Neural progenitor cell (in vitro differentiated cells): ENCODE measurements at places on chromosomes 3 and 15. TPM values are rescaled to one million over a fixed set of nuclear protein-coding genes. Genes with fewer than 3 reads are reported as not detected.

The LRRC31 gene
- total RNA-seq, result not detected in 2 replicates

The THPO gene
- 0.31 and 2.3 TPM in 2 replicates for total RNA-seq

The CASR gene
- total RNA-seq, result not detected in 2 replicates

The RASL12 gene
- 5.8 and 7.7 TPM in 2 replicates for total RNA-seq

The ZPLD1 gene
- total RNA-seq, result 0.28 and 0.31 TPM in 2 replicates

The LIPC gene
- total RNA-seq, result not detected in 2 replicates

The EOGT gene
- total RNA-seq, result 0.96 and 2.5 TPM in 2 replicates

The PPP1R14D gene
- not detected in 2 replicates for total RNA-seq

The ACTC1 gene
- 3.8 and 3.9 TPM in 2 replicates for total RNA-seq

The PGBD4 gene
- total RNA-seq, result 0.93 and 1.7 TPM in 2 replicates

The EIF2B5 gene
- 36.4 and 69.1 TPM in 2 replicates for total RNA-seq

The ZBTB20 gene
- 1.9 and 3.2 TPM in 2 replicates for total RNA-seq

The NDN gene
- 70.9 and 89.2 TPM in 2 replicates for total RNA-seq

The PTX3 gene
- 9.0 and 9.1 TPM in 2 replicates for total RNA-seq

The TRH gene
- total RNA-seq, result 0.19 TPM in 1 of 2 replicates, not detected in the other

The SNX4 gene
- total RNA-seq, result 51.9 and 65.4 TPM in 2 replicates

The CADM2 gene
- total RNA-seq, result 6.8 and 13.3 TPM in 2 replicates

The FBXO40 gene
- total RNA-seq, result not detected in 2 replicates

The SLC24A5 gene
- total RNA-seq, result 0.65 TPM in 1 of 2 replicates, not detected in the other

The FEZF2 gene
- 7.6 and 9.1 TPM in 2 replicates for total RNA-seq

The SCAMP5 gene
- 16.4 and 24.9 TPM in 2 replicates for total RNA-seq

The NOX5 gene
- total RNA-seq, result not detected in 2 replicates

GRCh38 chr15:72671525-72671924 is 14.5 kb downstream of the HIGD2B start:
- no peak for DNase-seq

DNA sequence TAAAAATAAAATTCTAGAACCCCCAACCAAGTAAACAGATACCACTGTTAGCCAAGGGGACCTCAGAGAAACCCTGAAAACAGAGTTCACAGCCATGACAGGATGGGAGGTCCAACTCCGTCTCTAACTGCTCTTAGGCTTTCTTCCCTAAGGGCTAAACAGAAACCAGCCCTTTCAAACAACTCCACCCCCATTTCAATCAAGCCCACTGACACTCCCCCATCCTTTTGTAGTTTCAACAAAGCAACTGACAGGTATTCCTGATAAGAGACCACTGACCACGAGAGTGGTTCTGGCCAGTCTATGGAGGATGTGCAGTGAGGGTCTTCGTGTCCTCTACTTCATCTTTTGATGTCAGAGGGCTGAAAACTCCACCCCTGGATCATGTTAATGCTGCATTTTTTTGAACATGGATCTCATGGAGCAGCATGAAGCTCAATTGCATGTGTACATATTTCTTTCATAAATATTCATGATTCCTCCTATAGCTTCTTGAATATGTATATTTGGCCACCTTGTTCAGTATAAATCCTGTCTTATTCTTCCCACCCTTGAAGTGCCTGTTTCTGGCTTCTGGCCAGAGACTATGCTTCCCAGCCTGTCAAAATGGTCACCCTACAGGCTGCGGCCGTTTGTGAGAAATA is 222.6 kb downstream of the OSBPL10 start:
- DNase-seq, result no peak

- no peak for DNase-seq
These were observed 27.5 kb upstream of the SH3BP5 start for GRCh38 chr3:15359677-15360397.

GRCh38 chr3:46138581-46138980 is 69.5 kb downstream of the CCR1 start:
- DNase-seq, result no peak

DNA sequence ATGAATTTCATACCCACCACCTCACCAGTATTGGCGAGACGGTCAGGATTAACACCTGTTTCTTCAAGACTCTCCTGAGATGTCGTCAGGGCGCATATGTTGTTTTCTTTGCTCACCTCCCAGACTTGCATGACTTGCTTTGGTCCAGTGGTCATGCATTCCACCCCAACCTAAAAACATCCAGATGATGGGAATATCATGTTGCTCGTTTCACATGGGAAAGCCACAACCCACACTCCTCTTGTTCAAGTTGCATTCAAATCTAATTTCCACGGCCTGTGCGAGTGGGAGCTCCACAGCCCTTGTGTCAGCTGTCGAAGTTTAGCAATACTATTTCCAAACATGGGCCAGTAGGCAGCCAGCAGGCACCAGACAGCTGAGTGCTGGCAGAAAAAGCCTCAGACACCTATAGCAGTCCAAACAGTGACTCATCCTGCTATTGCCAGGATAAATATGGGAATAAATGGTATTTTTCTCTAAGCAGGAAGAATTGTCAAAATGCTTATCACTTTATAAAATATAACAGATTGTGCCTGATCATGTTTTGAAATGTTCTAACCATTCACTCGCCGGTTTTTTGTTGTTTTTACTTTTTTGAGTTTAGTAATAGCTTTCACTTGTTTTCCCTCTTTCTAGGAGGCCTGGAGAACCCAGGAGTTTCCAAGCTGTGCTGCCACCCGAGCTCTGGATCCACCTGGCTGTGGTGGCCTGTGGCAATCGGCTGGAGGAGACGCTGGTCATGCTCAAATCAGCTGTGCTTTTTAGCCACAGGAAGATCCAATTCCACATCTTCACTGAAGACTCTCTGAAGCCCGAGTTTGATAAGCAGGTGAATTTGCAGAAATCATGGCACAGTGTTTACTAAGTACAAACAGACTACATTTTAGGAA is 20.1 kb downstream of the GXYLT2 start:
- DNase-seq, result no peak

DNA sequence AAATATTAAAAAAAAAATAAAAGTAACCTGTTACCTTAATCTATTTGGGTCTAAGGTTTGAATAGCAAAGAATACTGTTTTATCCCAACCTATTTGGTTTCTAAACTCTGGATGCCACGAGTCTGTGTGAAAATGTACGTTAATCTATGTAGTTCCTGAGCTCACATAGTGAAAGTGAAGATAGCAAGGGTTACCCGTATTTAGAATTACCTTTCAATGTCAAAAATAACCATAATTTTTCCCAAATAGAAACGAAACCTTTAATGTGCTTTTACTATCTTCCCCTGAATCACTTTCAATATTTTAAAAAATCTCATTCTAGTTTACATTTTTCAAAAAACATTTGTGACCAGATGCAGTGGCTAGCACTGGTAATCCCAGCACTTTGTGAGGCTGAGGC is 5.8 kb upstream of the USP50 start:
- no peak for DNase-seq

GRCh38 chr15:59223736-59224135 is 17.1 kb downstream of the LDHAL6B start:
- DNase-seq, result no peak

DNA sequence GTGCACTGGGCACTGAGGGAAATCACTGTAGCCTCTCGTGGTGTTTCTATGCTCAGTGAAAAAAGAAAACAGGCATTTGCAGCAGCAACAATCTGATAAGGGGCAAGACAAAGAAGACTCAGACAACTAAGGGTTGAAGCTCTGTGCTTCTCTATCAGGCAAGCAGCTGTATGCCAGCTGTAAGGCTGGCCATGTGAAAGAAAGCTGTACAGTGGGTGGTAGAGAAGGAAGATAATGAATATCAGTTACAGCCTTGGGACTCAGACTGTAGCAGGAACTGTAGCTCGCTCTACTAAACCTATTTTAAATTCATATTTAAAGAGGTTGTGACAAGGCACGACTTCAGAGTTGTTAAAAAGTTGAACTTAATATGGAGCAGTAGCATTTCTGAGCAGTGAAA is 76.3 kb downstream of the VGLL3 start:
- DNase-seq, result no peak

GRCh38 chr15:72536506-72536905 is 62.4 kb downstream of the ARIH1 start:
- DNase-seq, result no peak

- no peak for DNase-seq
These were observed 23.8 kb downstream of the STIMATE start for GRCh38 chr3:52873433-52874159.

GRCh38 chr3:16841904-16842271 is 42.9 kb upstream of the PLCL2 start:
- DNase-seq, result no peak

DNA sequence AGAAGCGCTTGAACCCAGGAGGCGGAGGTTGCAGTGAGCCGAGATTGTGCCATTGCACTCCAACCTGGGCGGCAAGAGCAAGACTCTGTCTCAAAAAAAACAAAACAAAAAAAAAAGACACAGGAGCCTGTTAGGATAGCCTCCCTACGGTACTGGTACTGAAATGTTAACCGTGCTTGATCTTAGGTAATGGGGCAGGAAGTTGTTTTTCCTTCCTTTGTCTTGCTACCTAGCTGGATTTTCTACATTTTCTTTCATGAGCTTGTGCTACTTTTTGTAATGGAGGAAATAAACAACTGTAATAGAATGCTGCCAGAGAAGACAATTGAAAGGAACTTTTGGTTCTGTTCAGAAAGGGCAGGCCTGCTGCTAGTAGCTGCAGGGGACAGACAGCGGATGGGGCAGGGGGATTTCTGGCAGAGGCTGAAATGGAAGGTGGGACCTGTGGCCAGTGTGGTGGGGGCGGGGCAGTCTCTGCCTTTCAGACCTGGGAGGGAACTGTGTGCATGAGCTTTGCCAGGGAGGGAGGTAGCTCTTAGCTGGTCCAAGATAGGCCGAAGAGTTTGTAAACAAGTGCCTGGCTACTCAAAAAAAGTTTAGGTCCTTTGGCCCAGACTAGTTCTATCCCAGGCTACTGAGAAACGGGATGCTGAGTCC is 49.0 kb upstream of the SEMA4B start:
- peak; percentile 64 for DNase-seq

- DNase-seq, result no peak
These were observed 55.4 kb downstream of the CYP19A1 start for GRCh38 chr15:51283026-51283425.

- no peak for DNase-seq
These were observed 53.5 kb downstream of the ANAPC13 start for GRCh38 chr3:134432236-134432635.

GRCh38 chr3:20945892-20946291 is 759.9 kb upstream of the SGO1 start:
- DNase-seq, result no peak

DNA sequence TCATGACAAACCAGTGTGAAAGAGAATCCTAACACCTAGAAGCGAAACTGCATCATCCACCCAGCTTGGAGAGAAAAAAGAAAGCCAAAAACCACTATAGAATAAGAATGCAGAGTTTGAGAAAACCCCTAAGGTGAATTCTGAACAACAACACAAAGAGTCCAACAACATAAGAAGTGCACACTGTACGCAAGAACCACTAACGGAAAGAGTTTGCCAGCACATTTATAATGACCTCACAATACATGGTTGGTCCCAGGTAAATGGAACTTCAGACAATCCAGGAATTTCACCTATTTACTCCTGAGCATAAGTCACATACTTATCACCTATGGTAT is 128.3 kb upstream of the BHLHE40 start:
- no peak for DNase-seq

DNA sequence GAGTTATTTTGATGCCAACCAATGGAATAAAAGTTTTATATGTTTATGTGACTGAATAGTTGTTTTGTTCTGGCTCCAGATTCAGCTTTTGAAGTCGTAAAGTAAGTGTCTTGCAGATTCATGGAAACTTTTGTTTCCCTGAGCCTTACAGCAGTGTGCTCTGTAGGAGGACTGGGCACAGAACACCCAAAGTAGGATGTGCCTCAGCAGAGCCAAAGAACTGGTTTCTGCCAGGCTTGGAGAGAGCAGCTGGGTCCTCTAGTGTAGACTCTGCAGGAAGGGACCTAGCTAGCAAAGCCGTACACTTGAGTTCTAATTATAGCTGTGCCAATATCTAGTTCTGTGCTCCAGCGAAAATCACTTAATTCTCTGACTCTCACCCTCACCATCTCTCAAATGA is 261.2 kb upstream of the DNAJC19 start:
- DNase-seq, result no peak

DNA sequence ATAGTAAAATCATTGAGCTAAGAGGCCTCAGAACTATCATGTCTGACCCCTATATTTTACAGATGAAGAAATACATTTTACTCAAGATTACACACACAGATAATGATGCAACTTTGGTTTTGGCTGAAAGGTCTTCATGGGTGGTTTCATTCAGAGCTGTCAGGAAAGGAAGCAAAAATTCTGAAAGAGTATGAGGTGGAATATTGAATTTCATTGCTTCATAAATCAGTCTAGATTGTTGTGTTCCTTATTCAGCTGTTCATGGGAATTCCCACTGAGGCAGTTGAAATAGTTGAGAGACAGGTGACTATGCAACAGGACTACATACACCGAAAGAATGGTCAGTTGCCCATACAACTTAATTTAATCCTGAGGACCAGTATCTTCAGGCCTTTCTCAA is 39.4 kb downstream of the CD200 start:
- no peak for DNase-seq

- DNase-seq, result no peak
These were observed 495.3 kb downstream of the ZIC1 start for GRCh38 chr3:147904421-147904820.

- peak; percentile 65 for DNase-seq
These were observed 5.1 kb downstream of the DUOX1 start for GRCh38 chr15:45134682-45135604.

- no peak for DNase-seq
These were observed 22.7 kb downstream of the IRAK2 start for GRCh38 chr3:10187290-10187876.

- DNase-seq, result no peak
These were observed 46.4 kb downstream of the DNASE1L3 start for GRCh38 chr3:58164199-58164879.

DNA sequence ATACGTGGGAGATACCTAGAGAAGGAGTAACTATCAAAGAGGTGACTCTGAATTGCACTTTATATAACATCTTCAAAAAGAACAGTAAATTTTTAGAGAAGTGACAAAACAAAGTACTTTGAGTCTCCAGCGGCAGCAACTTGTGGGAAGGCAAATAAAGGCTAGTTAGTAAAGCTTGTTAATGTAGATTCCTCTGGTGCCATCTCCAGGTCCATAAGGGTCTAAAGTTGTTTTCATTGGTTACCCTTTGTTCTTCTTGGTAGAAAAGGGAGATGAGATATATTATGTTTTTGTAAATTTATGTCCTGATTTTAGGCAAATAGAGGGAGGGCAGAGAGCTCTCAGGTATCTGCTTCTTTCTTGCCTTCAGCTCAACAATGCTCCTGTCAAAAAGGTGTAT is 161.6 kb downstream of the MYRIP start:
- DNase-seq, result no peak

DNA sequence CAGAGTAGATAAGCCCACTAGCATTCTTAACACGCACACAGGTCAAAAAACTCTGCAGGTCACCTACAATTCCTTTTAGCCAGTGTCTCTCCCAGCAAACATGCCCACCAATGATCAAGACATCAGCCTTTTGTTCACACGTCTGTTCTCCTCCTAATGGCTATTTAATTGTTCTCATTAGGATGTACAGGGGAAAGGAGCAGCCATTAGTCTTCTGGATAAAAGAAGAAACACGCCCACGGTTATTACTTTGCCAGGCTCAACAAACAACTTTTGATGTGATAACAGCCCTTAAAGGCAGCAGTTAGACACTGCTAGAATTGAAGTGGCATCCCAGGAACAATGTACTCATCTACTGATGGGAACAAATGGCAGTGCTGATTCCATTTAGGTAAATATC is 108.8 kb downstream of the NTRK3 start:
- DNase-seq, result no peak
